ENCODE measurements at places on chromosomes 7 and 10. TPM values are rescaled to one million over a fixed set of nuclear protein-coding genes. Genes with fewer than 3 reads are reported as not detected.

Gene ACTA2
- 50.3 TPM for total RNA-seq

GRCh38 chr7:112296432-112296831 lies 89.9 kb downstream of the ZNF277 start:
- DNase-seq = no peak

GRCh38 chr7:159112136-159113011 lies 32.3 kb downstream of the VIPR2 start:
- DNase-seq = no peak

Gene NODAL
- total RNA-seq = not detected

DNA sequence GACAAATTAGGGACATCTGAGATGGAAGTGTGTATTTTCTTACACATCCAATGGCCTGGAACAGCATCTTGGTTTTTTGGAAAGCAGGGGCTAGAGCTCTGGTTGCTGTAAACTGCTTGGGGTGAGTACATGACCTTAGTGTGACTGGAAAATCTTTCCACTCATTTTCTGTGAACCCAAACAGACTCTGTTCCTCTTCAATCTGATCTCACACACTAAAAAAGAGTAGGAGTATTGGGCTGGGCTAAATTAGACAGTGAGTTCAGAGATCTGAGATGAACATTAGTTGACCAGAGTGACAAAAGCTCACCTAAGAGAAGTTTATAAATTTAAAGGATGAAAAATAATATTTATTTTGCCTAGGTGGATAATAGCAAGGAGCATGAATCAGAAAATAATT lies 59.2 kb downstream of the OR13A1 start:
- DNase-seq = no peak

GRCh38 chr10:14378387-14378960 lies 47.8 kb upstream of the FRMD4A start:
- DNase-seq = no peak

DNA sequence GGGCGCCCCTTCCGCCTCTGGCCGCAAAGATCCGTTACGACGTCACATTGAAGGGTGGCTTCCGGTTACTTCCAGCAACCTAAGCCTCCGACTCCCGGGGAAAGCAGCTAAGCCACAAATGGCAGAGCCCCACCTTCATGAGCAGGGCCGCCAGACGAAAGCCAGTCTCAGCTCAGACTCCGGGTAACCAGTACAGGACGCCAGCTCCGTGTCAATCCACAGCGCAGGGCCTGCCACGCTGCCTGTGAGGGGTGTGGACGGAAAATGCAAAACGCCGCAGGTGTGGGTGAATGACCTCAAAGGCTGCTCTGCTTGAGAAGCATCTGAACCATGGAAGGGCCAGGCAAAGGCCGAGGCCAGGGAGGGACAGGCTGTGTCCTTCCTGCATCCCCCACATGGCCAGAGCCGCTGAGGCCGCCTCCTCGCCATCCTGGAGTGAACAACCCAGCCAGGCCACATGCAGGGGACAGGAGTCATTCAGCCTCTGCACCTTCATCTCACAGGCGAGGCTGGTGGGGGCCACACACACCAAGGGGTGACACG lies 53.5 kb upstream of the PPP2R2D start:
- DNase-seq = no peak

DNA sequence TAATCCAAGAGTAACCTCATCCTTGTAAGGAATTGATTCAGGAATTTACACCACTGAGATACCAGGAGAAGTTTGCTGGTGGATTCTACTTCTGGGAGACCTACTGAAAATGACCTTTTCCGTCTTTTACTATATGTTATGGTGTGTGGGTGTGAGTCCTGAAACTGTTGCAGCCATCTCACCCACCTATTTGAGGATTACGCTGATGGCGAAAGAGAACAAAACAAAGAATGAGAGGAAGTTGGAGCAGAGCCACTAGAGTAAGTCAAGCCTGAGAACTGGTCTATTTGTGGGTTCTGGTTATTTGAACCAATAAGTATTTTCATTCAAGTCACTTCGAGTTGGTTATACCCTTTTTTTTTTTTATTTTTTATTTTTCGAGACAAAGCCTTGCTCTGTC lies 12.7 kb upstream of the ABCC2 start:
- no peak for DNase-seq
